ENCODE measurements at places on chromosomes 7 and 10.

GRCh38 chr10:63919575-63920279, 398.5 kb downstream of the REEP3 start:
- peak; percentile 24 for DNase-seq

GRCh38 chr10:42943025-42943818, 133.6 kb upstream of the RET start:
- no peak for DNase-seq

DNA sequence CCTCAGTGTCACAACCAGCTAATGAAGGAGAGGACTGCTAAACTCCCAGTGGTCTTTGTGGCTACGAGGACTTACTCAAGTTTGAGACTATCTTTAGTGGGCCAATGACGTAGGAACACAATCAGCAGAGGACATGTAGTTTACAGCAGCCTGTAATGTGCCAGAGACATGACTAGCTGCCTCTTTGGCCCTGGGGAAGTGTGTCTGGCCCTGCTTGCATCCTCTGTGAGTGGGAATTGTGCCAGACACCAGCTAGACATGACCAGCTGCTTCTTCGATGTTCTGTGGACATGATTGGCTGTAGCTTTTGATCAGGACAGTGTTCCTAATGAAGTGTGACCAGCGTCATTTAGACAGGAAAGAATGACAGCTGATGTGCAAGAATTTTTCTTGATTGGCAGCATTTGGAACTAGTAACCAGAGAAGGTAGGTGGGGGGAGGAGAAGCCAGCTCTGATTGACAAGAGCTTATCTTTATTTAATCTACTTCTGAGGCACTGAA, 141.7 kb downstream of the AUTS2 start:
- peak; percentile 65 for DNase-seq

GRCh38 chr7:95322396-95322795, 1.9 kb downstream of the PON1 start:
- DNase-seq = no peak

DNA sequence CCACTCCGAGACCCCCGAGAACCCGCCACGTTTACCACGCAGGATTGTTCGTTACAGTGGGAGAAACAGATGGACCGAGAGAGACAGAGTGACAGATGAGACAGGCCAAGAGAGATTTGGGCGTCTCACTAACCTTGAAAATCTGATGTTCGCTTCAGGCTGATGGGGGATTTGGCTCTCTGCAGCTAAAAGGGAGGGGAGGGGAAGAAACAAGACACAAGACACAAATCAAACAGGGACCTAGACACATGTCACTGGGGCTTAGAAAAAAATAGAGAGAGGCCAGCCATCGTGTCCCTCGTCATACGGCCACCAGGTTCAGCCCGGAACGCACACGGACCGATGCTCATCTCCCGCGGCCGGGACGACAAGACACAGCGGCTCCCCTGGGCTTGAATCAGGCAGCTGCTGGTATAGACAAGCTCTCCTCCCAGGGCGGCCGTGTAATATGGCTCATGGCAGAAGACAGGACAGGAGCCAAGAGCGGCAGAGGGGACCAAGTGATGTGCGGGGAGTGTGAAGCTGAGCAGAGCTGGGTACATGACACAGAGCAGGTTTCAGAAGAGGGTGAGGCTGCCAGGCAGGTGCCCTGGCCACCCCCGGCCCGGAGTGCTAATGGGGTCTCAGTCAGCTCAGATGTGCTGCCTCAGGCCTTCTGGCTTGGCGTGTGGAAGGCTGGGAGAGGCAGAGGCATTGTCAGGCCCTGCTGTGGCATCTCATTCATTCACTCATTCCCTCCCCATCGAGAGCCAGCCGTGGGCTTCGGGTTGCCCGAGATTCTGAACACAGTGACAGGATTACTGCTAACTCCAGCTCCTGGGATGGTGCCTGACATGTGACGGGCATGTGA, 88.5 kb upstream of the GNA12 start:
- DNase-seq = no peak

DNA sequence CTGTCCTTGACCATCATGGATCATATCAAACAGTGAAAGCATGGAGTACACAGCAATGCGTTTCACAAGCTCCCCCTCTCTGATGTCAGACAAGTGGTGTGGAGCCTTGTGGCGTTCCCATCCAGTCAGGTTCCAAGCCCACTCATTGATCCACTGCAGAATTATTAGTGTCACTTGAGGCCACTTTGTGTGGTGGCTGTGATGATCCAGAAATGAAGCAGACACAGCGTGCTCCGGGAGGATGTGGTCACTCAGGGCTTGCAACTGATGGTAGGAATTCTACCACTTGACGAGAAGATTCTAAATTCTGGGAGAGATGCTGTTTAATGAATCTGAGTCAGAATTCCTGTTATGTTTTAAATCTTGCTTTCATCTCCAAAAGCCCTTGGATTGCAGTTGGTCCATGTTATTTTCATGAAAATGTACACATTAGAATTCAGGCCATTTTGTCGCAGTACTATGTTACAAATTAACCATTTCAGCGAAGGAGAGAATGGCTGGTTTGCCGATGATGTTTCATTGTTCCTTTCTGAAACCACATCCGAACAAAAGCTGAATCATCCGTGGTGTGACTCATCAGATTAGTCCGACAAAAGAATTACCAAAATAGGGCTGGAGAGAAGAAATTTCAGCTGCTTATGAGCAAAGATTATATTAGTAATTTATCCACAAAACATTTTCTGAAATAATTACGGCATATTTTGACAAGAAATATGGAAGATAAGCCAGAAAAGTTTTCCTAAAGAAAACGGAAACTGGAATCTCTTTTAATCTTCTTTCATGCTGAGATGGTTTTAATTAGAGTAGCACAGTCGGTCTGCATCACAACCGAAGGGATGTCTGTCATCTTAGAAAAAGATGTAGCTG, 48.1 kb downstream of the INSYN2A start:
- DNase-seq = peak; percentile 54

- no peak for DNase-seq
Measured at GRCh38 chr7:68217426-68217825, 1220.8 kb downstream of the TYW1 start.

DNA sequence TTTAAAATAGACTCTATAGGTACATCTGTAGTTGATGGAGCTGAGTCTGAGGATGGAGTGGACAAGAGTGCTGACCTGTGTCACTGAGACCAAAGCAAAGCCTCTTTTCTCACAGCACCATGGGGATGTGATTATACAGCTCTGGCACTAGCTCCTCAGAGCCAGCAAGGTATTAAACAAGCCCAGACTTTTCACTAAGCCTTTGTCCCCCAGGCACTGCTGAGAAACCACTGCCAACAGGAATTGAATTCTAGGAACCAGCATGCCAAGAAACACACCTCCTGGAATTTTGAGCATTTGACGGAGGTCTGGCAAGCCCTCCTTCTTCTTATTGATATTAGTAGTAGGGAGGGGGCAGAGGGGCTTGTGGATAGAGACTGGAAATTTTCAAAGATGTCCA, 147.0 kb downstream of the C1GALT1 start:
- DNase-seq = no peak

DNA sequence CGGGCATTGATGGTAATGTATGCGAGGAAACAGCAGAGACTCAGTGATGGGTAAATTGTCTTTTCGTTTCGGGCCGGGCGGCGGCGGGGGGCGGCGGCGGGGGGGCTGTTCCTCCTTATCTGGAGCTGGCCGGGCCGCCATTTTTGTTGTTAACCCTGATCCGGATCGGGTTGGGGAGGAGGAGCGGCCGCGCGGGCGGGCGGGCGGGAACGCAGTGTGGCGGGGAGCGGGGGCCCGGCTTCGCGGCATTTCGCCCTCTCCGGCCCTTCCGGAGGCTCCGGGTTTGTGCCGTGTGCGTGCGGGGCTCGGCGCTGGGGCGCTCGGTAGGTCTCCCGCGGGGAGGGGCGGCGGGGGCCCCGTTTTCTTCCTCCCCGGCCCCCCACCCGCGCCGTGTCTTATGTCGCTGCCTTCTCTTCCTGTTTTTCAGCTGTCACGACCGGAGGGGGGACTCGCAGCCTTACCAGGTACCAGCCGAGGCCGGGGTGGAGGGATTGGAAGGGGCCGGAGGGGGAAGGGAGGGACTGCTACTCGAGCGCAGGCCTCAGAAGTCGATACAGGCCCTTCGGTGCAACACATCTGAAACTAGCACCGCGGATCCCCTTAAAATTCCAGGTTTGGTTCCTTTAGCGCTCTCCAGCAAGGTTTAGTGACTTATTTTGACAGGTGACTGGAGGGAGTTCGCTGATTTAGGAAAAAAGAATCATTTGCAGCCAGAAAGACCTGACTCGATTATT, 820 bp downstream of the WAC start:
- DNase-seq = peak; percentile 81

GRCh38 chr7:75740846-75741497, 2.2 kb upstream of the HIP1 start:
- peak; percentile 25 for DNase-seq

GRCh38 chr7:47817917-47818316, 130.3 kb downstream of the PKD1L1 start:
- no peak for DNase-seq

GRCh38 chr10:93079663-93080349, 6.1 kb downstream of the CYP26A1 start:
- DNase-seq = no peak

DNA sequence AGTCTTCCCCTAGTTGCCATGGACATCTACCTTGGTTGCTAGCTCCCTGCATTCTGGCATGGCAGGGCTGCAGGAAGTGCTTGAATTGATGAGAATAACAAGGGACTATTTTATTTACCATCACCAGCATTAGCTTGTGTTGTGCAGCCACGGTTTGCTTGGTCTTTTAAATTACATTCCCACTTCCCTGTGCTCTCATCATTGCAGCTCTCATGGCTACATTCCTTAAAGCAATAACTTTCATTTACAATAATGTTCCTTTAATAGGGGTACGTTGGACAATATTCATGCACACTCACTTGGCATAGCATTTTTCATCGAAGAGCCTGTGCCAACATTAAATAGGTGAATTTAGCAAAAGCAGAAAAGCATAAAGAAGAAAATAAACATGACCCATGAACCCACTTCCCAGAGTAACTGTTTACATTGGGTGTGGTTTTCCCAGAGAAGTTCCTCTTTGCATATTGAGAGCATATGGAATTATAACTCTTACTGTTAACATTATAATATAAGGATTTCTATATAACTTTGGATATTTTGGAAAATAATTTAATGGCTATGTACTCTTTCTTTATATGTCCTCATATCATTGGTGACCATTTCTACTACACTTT, 113.2 kb upstream of the VWC2 start:
- no peak for DNase-seq

GRCh38 chr10:99630433-99630832, 10.2 kb upstream of the SLC25A28 start:
- DNase-seq = peak; percentile 91

- DNase-seq = no peak
Measured at GRCh38 chr7:139575338-139575680, 51.8 kb downstream of the CLEC2L start.

- no peak for DNase-seq
Measured at GRCh38 chr10:44576702-44577191, 191.8 kb upstream of the CXCL12 start.

- DNase-seq = peak; percentile 78
Measured at GRCh38 chr10:21953585-21954057, 49.9 kb downstream of the DNAJC1 start.

GRCh38 chr7:150737265-150738055, at the start of gene GIMAP5:
Gene GIMAP5 (plus strand): TSS chr7:150737418. CDS start chr7:150740885, 3,467 bp downstream.
- peak; percentile 11 for DNase-seq

- DNase-seq = no peak
Measured at GRCh38 chr10:110959379-110960332, 40.3 kb downstream of the SHOC2 start.

GRCh38 chr7:105613611-105614330, 32.5 kb upstream of the EFCAB10 start:
- no peak for DNase-seq

DNA sequence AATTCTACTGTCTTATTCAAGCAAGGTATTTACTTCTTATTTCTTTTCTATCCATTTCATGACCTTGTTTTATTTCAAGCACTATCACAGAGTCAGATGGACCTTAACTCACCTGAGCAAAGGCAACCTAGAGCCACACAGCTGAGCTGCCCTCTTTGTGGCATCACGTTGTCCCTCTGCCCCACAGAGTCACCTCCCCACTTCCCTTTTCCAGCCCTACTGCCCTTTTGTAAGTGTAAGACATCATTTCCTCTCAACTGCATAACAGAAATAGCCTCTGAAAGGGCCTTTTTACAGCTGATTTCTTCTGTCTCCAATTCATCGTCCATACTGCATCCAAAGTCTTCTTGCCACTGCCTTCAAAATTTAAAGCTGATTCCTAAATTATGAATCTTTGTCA, 946.0 kb downstream of the NRG3 start:
- no peak for DNase-seq

DNA sequence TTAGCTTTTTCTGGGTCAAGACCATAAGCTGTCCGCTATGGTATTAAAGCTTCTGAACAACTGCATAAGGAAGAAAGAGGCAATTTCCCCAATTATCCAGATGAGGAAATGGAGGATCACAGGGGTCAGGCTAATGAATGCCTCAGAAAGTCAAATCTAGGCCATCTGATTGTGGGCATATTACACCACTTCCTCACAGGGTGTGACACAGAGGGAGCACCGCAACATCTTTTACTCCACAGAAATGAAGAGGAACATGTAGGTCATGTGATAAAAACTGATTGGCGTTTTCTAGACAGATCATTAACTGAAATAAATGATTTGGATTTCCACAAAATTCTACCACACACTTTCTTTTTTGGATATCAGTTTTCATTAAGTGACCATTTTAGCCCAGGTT, 384.4 kb downstream of the PARD3 start:
- peak; percentile 19 for DNase-seq

DNA sequence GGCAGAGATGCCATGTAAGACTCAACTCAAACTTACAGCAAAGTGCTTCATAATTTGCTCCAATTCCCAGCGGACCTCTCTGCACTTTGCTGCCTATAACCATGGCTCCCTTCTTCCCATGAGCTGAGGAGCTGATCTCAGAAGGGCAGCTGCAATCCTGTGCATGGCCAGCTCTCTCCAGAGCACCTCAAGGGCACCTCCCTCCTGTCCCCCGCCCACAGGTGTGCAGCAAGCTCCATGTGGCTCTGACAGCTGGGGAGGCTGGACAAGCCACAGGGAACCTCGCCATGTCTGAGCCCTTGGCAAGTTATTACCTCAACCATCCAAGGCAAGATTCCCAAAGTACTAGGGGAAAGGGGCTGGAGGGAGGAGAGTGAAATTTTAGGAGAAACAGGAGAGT, 61.1 kb upstream of the DDC start:
- no peak for DNase-seq

- no peak for DNase-seq
Measured at GRCh38 chr10:69209787-69210484, 10.2 kb upstream of the HKDC1 start.

DNA sequence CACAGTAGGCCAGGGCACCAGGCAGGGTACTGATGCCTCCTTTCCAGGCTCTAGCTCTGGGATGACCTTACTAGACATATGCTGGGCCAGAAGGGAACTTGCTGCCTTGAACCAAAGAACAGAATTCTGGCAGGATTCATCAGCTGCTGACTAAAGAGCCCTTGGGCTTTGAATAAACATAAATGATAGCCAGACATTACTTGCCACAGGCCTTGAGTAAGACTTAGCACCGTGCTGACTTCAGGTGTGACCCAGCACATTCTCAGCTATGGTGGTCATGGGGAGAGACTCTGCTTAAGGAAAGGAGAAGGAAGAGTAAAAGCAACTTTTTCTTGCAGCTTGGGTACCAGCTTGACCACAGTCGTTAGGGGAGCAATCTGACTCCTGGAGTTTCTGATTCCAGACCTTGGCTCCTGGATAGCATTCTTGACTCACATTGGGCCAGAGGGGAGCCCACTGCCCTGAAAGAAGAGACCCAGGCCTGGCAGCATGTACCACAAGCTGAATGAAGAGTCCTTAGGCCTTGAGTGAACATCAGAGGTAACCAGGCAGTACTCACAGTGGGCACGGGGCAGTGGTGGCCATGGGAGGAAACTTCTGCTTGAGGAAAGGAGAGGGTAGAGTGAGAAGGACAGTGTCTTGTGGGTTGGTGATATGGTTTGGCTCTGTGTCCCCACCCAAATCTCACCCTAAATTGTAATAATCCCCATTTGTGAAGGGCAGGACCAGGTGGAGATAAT, 926.1 kb upstream of the SORCS1 start:
- no peak for DNase-seq
